ENCODE measurements at places on chromosomes 1 and 21.

DNA sequence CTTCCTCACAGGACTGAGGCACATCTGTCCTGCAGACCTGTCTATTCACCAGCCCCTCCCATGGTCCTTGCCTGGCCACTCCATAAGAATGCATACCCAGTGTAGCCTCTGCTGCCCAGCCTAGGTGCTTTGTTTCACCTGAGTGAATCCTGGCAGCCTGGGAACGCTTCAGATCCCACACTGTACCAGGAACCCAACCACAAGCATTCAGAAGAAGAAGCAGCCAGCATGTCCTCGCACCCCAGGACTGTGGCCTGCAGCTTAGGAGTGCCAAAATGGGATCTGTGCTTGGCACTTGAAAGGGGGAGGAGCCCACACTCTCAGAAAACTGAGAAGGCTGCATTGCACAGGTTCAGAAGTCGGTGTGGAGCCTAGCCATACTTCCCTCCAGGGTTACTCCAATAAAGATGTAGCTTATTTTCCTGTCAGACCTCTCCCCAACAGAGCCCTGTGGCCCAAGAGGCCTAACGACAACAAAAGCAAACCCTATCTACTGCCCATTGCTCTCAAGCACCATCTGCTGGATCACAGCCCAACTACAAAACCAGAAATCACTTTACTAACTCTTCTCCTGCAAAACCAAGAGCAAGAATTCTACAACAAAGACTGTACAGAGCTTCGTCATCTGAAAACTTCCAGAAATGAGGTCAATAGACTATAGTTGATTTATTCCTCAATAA lies 923.1 kb upstream of the NEGR1 start:
- DNase-seq: no peak

GRCh38 chr21:20110368-20110767 lies 887.8 kb upstream of the NCAM2 start:
- DNase-seq: no peak

GRCh38 chr1:58620926-58621325 lies 43.9 kb upstream of the TACSTD2 start:
- DNase-seq: no peak

DNA sequence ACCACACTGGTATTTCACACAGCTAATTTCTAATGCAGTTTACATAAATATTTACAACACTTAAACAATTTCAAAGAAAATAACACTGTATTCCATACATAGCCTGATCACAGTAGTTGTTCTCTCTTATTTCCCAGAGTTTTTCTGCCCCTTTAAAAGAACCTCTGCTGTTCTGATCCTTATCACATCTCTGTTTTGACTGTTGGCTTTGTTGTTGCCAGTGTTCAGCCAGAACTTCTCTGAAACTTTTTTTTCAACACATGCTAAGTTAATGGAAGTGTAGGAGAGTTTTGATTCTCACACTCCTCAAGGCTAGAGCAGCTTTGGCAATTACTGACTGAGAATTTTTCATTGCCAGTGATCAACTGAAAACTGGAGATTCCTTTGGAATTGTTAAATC lies 11.1 kb downstream of the SELE start:
- DNase-seq: no peak

DNA sequence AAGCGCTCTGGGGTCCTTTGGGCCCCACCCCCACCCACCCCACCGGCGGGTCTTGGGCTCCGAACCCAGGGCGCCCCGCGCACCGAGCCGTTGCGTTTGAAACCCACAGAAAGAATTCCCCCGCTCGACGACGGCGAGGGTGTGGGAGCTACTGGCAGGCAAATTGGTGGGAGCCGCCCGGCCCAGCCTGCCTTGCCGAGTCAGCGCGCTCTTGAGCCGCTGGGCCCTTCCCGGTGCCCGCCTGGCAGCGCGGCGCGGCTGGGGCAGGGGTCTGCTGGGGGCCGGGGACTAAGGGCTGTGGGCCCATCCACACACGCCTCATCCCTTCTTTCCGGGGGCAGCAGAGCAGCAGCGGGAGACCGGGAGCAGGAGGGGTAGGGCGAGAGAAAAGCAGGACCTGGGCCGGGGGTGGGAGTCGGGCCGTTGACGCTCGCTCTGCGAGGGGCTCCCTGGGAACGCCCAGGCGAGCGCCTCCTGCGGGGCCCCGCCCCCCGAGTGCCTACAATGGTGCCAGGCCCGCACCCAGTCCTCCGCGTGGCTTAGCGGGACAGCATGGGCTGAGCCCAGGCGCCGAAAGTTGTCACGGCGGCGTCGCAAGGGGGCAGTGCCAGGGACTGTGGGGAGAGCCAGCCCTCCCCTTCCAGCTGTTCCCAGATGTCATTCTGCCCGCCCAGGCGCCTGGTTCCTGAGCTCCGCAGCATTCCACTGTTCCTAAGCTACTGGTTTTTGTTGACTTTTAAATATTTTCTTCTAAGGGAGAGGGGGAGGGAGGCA lies at the start of gene C1orf94:
Gene C1orf94, plus strand, starts transcription at position 78 of the 774 bp plus-strand sequence. CDS start 883 bp downstream, outside the sequence.
- DNase-seq: no peak

DNA sequence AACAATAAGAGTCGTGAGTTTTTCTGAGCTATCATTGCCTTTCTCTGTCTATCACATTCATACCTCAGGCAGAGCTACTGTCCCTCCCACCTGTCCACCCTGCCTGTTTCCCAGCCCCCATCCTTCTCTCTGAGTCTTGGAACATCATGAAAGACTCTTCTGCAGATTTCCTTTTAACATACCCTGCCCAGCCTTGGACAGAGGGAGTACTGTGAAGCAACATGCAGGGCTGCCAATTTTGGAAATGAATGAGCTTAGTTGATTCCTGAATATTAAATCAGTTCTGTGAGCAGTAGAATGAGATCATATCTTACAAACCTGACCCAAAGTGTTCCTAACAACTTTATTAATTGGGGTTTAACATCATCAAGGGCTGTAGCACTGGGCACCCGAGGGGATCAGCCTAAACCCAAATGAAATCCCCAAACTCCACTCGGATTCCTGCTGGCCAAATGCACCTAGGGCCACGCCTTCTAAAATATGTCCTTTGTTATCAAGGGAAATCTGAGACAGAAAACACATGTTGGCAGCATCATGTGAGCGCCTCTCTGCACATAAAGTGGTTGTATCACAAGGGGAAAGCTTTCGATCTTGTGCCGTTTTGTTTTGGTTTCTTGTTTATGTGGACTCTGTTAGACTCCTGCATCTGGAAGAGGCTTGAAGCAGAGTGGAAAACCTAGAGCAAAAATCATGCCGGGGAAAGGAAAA lies 357.6 kb downstream of the KIF26B start:
- no peak for DNase-seq

GRCh38 chr21:34781526-34781925 lies 112.7 kb downstream of the CLIC6 start:
- no peak for DNase-seq

DNA sequence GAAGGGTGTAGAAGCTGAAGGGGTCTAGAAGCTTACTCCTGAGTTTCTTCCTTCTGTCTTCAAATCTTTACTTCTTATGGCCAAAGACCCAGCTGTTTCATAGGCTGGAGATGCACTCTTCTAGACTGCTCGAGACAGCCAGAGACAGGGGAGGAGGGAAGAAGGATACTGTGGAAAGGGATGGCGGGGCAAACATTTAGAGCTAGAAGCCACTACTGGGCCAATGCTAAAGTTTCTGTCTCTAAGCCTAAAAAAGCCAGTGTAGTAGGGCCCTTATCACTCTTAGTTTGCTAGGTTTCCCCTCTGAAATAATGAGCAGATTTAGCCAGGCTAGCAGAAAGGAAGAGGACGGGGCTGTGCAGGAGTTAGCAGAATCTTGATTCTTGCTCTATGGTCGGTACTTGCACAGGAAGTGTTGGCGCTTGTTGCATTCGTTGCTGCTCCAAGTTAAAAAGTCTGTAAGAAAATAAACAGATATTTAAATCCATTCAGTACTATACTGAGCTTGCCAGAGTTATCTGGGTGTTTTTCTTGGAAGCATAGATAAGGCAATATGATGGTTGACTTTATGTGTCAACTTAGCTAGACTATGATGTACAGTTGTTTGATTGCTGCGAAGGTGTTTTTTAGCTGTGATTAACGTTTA lies 16.9 kb downstream of the REG4 start:
- no peak for DNase-seq

GRCh38 chr1:179788259-179788658 lies 45.2 kb downstream of the FAM163A start:
- no peak for DNase-seq

GRCh38 chr1:237016626-237017025 lies 12.4 kb upstream of the MT1HL1 start:
- no peak for DNase-seq

GRCh38 chr1:43874716-43875115 lies 58.9 kb upstream of the ARTN start:
- no peak for DNase-seq

GRCh38 chr1:2894381-2895041 lies 93.0 kb upstream of the TTC34 start:
- DNase-seq: no peak

DNA sequence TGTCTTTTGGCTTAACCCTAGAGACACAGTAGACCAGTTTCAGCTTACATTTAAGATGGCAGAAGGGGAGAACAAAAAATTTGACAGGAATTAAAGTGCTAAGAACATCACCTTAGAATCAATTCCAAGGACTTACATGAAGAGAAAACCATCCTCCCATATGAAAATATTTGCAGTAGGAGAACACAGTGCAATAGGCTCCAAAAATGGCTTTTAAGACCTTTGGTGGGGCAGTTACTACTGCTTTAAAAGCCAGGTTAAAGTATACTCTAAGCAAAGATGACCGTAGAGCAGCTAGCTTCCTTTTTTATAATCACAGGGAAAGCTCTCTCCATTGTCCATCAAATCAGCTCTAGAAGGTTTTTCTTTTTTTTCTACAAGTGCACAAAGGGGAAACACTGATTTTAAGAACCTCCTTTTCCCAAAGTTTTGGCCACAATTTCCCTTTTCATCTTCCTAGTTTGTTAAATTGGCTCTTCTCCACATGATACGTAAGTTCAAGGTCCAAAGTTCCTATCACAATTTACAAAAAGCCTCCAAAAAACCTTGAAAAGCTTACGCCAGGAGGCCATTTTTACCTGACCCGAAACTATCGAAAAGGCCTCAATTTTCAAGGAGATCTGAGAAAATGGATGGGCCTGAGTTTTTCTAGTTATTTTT lies 3.3 kb downstream of the TXNIP start:
- no peak for DNase-seq

DNA sequence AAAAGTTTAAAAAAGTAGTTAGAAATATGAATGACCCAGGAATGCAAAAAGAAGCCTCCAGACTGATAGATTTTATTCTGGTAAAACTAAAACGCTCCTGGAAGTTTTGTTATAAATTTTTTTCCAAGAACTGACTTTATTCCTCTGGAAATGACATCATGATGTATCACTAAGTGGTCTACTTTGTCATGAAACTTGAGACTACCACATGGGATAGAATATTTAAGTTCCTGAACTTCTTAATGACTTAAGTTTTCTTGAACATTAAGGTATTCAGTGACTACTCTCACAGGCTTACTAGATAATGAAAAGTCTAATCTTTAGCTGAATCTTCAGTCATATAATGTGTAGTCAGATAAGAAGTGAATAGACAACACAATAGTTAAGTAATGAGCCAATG lies 842.2 kb downstream of the USP25 start:
- no peak for DNase-seq

DNA sequence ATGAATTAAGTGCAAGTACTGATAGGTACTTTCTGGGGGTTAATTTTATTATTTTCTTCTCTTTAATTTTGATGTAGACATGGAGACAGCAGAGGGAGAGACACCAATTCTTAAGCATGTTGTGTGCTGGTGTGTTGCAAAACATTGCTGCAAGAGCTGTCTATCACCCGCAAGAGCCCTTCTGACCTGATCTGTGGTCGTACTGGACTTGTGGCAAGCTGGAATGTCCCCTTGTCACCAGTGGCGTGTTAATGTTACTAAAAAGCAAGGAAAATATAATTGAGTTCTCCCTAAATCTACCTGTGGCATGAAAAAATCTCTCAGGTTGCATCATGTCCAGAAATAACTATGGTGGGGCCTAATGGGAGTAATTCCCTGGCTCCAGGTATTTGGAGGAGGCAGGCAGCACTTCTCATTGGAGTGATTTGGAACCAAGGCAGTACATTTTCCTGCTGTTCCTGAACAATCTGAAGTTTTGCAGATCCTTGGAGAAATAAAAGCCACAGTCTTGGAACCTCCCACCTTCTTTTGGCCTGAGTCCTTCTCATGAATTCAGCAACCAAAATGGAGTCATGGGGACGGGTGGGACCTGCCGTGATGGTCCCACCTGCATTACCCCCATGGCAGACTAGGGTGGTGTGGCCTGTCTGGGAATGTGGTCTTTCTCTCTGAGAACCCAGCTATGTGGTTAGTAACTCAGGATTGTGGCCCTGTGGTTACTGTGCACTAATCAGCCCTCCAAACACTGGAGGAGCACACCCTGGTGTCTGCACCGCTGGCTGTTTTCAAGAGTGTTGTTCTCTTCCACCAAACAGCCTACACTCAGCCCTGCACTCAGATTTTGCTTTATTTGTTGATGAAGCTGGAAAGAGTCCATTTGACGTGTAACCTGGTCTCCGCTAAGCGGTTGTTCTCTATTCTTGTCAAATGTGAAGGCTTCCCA lies 57.4 kb downstream of the GALNT2 start:
- no peak for DNase-seq

DNA sequence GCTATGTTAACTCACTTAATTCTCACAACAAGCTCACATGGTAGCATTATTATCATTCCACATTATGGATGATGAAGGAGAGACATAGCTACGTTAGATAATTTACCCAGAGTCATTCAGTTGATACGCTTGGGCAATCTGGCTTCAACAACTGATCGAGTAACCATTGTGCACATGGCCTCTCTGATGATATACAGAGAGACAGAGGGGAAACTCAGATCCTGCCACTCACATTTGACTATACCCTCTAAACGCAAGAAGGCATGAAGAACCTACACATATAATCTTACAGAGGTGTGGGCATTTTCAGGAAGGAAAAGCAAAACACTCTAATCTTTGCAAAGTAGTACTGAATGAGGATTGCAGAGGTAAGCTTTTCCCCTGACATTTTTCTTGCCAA lies 360.1 kb downstream of the BARHL2 start:
- no peak for DNase-seq

DNA sequence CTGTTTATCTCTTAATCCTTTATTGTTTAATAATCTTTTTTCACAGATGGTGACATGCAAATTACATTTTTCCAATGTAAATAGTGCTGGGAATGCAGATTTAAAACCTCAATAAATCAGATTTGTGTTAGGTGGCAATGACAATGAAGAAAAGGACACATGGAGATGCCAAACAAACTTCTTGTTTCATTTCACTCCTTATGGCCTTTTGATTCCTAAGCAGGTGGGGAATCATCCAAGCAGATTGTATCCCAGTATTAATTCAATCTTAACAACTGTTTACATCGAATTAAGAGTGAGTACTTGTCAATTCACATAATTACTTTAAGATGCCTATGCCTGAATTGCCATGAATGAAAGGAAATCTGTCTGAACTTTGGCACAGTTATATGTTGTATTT lies 98.9 kb upstream of the RGS18 start:
- DNase-seq: no peak

GRCh38 chr1:144101397-144102045 lies 129.7 kb upstream of the FAM72C start:
- peak; percentile 0 for DNase-seq

GRCh38 chr1:143735764-143736461 lies 235.9 kb downstream of the FAM72C start:
- DNase-seq: no peak

- no peak for DNase-seq
These were observed 9.2 kb downstream of the POU3F1 start for GRCh38 chr1:38037221-38037939.
